ENCODE measurements at places on chromosomes 2 and 18.

DNA sequence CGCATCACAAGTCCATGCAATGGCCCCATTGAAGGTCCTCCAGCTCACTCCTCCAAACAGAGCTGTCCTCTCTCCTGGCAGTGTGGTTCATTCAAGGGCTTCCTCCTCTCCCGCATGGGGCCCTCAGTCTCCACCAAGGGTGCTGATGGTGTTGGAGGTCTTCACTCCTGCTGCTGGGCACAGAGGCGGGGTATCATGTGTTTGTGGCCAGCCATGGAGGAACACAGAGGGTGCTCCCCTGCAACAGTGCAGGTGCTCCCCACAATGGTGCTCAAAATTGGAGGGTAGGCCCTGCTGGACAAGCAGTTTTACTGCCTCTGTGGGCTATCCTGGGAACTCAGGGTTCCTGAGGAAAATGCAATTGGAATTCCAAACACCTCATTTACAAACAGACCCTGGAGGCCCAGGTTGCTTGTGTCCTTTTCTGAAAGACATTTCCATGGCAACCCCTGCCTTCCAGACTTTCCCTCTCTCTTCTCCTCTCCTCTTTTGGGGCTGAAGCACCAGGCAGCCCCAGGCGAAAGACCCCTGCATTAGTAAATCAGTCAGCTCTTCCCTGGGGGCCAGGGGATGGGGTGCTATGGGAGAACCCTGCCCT is 256.0 kb downstream of the HAUS1 start:
- DNase-seq: no peak

GRCh38 chr18:21703241-21703820 is 1.2 kb downstream of the ABHD3 start:
- no peak for DNase-seq

- no peak for DNase-seq
Observed at GRCh38 chr2:203446071-203446481, 89.0 kb downstream of the RAPH1 start.

GRCh38 chr2:45951025-45951727 is 299.7 kb downstream of the PRKCE start:
- no peak for DNase-seq

GRCh38 chr2:236642584-236643291 is 73.1 kb downstream of the ACKR3 start:
- DNase-seq: no peak

GRCh38 chr2:70965506-70965905 is 12.9 kb upstream of the ANKRD53 start:
- no peak for DNase-seq

- no peak for DNase-seq
Observed at GRCh38 chr2:231634412-231634811, 41.7 kb downstream of the TEX44 start.

DNA sequence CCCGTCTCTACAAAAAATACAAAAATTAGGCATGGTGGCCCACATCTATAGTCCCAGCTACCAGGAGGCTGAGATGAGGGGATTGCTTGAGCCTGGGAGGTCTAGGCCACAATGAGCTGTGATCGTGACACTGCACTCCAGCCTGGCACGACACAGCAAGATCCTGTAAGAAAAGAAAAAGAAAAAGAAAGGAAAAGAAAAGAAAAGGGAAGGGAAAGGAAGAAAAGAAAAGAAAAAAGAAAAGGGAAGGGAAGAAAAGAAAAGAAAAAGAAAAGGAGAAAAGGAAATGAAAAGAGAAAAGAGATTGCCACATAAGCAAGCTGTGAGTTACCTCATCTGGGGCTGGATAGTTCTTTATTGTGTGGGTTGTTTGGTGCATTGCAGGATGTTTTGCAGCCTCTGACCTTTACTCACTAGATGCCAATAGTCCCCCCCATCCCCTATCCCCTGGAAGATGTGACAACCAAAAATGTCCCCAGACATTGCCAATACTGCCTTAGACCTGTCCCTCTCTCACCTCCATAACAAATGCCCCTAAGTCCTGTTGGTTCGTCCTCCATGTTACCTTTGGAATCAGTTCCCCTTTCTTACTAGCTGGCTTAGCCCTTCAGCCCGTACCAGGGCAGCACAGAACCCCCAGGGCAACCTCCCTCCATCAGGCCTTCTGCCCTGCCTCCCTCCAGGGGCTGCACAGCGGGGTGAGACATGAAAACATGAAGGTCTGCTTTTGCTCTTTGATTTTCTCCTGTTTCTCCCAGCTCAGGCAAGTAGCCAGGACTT is 8.9 kb downstream of the ASPRV1 start:
- no peak for DNase-seq

GRCh38 chr2:204177251-204177976 is 240.9 kb downstream of the ICOS start:
- DNase-seq: no peak

GRCh38 chr2:43444989-43445645 is 150.7 kb downstream of the THADA start:
- no peak for DNase-seq

DNA sequence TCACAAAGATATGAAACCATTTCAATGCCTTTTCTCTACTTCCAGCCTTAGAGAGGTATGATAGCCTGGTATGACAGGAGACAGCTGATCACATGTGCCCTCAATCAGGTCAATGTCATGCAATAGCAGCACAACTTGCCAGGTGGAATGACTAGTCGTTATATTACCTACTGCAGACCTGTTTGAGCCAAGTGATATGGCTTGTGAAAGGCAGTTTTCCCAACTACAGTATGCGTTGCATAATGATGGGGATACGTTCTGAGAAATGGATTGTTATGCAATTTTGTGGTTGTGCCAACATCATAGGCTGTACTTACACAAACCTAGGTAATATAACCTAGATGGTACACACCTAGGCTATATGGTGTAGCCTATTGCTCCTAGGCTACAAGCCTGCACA is 262.8 kb downstream of the ICOS start:
- DNase-seq: no peak

DNA sequence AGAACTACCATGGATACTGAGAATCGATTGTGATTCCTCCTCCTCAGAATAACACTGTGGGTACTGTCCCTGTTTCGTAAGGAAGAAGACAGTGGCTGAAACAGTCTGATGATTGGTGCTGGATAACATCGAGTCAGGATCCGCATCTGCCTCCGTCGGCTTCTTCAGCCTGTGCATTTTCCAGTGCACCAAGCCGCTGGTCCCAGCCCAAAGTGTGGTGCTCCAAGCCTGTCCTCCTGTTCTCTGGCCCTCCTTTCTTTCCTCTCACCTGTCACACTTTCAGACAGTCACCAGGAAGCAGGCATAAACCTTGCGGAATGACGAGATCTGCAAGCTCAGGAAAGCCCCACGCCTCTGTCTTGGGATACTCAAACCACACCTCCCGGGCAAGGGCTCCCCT is 30.6 kb downstream of the PTGR3 start:
- DNase-seq: no peak

- no peak for DNase-seq
Observed at GRCh38 chr18:28846958-28847357, 670.0 kb upstream of the CDH2 start.

GRCh38 chr2:230910546-230911177 is 14.4 kb downstream of the GPR55 start:
- no peak for DNase-seq

- DNase-seq: peak; percentile 72
Observed at GRCh38 chr2:157898591-157898996, 22.5 kb upstream of the ACVR1 start.

GRCh38 chr18:25164848-25165811 is 186.8 kb downstream of the ZNF521 start:
- DNase-seq: no peak

- DNase-seq: no peak
Observed at GRCh38 chr2:226151157-226151556, 648.5 kb downstream of the IRS1 start.

- DNase-seq: no peak
Observed at GRCh38 chr2:232502911-232503808, 15.5 kb upstream of the ECEL1 start.

GRCh38 chr2:49532702-49533101 is 378.4 kb upstream of the FSHR start:
- DNase-seq: no peak

GRCh38 chr18:62848946-62849345 is 133.6 kb downstream of the PHLPP1 start:
- DNase-seq: no peak

DNA sequence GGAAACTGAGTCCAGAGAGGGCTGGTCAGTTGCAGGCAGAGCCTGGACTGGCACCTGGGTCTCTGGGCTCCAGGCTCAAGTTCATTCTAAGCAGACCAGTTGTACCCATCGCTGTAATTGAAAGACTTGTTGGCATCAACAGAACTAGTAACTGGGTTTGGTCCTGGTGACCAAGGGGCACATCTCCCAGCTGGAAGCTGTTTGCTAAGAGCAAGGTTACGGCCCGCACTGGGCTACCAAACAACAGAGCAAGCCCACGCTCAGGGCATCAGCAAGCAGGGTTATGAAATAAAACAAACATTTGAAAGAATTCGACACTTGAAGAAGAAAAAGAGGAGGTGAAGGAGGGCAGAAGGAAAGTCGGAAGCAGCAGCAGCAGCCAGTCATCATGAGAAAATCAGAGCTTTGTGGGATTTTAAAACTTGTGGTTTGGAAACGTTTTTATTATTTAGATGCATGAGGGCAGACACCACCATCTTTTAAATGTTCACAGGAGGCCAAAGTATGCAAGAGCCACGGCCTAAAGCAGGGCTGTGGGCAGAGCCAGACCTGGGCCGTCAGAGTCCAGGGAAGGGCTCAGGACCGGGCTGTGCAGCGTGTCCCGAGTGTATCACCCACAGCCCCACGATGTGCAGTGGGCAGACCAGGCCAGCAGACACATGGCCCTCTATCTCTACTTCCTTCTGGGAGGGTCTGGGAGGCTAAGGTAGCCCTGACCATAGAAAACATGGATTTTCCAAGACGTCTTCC is 220.3 kb downstream of the BCL2 start:
- no peak for DNase-seq

DNA sequence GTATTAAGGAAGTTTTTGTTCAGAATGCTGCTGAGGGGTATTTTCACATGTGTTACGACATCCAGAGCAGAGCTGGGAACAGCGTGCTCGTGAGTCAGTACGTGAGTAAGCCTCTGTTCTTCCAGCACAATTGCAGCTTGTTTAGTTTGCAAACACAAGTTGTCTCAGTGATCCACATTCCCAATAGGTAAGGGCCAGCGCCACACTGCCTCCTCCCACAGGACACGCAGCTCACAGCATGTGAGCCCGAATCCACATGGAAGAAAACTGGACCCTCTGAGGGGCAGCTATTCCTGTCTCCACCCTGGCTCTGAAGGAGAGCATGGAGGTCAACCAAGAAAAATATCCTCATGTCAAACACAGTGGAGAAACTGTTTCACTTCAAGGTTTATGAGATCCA is 173.9 kb upstream of the PID1 start:
- no peak for DNase-seq

GRCh38 chr2:39511605-39512433 is 74.7 kb upstream of the MAP4K3 start:
- no peak for DNase-seq

GRCh38 chr18:41992066-41992465 is 37.0 kb downstream of the PIK3C3 start:
- no peak for DNase-seq

DNA sequence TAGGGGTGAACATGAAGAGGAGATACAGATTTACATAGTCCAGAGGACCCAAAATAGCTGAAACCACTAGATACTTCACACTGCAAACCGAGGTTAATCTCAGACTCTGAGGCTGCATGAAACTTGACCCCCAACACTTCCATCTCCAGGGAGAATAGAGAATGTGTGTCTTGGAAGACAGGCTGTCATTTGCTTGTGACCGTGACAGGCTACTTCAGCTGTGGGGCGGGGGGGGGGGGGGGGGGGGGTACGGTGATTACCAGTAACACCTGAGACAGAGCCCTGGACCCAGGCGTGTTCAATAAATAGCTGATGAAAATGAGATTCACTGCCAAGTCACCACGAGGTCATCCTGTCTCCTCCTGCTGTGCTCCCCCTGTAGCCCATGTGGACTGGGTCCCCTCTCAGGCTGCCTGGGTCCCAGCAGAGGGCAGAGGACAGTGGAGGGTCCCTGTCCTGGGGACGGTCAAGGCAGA is 5.7 kb upstream of the KLHL29 start:
- DNase-seq: no peak

GRCh38 chr2:36059691-36060090 is 295.9 kb upstream of the CRIM1 start:
- no peak for DNase-seq

- no peak for DNase-seq
Observed at GRCh38 chr2:236861944-236862343, 223.7 kb upstream of the COPS8 start.

- no peak for DNase-seq
Observed at GRCh38 chr2:161103451-161103831, 56.8 kb upstream of the TANK start.

GRCh38 chr2:241011751-241012510 is 13.5 kb downstream of the SNED1 start:
- DNase-seq: no peak

DNA sequence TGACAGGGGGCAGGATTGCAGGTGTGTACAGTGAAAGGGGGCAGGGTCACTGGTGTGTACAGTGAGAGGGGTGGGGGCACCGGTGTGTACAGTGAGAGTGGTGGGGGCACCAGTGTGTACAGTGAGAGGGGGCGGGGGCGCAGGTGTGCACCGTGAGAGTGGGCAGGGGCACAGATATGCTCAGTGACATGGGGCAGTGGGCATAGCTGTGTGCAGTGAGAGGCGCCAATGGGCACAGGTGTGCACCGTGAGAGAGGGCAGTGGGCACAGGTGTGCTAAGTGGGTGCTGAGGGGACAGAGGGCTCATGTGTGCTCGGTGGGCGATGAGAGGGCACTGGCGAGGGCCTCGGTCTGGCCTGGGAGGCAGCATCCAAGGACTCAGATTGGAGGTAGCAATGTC is 63.0 kb downstream of the GREB1 start:
- DNase-seq: no peak

GRCh38 chr2:238493411-238493810 is 66.7 kb downstream of the ASB1 start:
- no peak for DNase-seq

DNA sequence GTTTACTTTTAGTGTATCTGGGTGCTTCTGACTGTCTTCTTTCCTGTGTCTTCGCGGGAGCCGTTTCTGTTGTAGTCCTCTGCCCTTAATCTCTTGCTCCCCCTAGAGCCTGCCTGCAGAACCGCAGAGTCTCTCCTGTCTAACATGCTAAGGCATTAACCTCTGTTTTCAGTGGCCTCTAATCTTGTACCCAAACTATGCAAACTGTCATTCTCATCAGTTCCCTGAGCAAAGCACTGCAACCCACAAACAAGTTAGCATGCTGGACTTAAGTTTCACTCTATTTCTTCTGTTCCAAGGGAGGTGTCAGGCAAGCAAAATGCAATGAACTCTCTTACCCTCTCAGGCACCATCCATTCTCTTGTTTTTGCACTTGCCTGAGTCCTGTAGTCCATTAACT is 138.4 kb downstream of the OTX1 start:
- DNase-seq: no peak

All from stimulated activated CD4-positive, alpha-beta T cell treated with anti-CD3 and anti-CD28 coated beads, Interleukin-15, amount 100 ng/mL, for 48 hours (primary cell).